ENCODE measurements at places on chromosomes 7 and 10.

GRCh38 chr7:311131-311680 lies 21.2 kb downstream of the FOXL3 start:
- DNase-seq, result no peak

DNA sequence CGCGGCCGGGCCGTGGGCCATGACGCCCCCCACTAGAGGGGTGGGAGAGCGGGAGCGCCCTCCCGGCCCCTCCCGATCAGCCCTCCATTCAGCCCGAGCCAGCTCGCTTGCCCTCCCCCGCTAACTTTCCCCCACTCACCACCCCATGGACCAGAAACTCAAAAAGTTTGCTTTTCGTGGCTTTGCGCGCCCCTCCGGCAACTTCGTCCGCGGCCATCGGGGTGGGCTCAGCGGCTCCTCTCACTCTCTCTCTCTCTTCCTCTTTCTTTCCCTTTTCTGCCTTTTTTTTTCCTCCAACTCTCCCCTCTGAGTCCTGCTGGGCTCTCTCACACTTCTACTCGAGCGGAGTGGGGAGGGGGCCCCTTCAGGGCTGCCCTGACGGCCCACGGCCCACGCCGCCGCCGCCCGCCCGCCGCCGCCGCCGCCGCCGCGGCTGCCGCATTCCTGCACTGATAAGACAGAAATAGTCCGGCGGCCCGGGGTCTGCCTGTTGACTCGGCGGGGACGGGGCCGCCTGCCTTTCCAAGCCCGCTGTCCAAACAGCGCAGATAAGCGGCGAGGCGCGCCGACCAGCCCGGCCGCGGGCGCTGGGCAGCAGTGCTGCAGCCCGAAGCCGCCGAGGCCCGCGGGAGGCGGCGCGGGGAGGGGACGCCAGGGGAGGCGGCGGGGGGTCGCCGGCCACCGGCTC lies at the start of gene SMARCD3:
TSS of gene SMARCD3 (minus strand) at position 349 of the 688 bp plus-strand sequence. CDS start at position 217, 132 bp downstream.
- no peak for DNase-seq

- peak; percentile 30 for DNase-seq
Observed at GRCh38 chr10:11180228-11180627, 162.6 kb downstream of the CELF2 start.

GRCh38 chr10:44971935-44972757 lies 6.5 kb downstream of the DEPP1 start:
- no peak for DNase-seq

DNA sequence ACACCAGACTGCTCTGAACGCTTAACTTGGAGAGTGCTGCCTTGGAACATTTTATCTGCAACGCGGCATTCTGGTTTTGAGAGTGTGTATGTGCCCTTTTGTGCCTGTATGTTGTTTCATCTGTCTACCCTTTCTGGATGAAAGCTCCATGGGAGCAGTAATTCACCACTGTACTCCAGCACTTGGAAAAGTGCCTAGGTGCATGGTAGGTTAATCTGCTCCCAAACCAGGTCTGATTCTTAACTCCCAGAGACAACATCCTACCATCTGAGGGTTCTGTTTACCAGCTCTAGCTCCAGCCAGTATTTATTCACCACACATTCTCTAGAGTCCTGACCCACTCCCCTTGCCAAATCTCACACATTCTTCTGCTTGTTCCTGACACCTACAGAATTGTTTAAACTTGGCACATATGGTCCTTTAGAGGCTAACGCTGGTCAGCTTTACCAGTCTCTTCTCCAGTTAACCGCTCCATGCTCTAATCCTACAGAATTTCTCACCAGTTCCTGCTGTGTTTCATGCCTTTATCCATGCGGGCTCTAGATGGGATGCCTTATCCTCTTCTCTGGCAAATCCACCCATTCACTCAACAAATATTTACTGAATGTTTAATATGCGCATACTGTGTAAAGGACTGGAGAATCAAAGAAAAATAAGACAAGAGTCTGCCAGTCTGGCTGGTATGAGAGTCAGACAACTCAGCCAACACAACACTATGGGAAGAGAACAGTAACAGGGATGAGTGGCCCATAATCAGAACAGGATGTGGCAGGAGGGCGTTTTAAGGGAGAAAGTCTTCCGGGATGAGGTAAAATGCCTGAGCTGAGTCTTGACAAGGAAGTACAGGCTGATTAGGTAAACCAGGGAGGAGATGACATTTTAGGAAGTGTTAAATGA lies 46.3 kb downstream of the MTPN start:
- no peak for DNase-seq

DNA sequence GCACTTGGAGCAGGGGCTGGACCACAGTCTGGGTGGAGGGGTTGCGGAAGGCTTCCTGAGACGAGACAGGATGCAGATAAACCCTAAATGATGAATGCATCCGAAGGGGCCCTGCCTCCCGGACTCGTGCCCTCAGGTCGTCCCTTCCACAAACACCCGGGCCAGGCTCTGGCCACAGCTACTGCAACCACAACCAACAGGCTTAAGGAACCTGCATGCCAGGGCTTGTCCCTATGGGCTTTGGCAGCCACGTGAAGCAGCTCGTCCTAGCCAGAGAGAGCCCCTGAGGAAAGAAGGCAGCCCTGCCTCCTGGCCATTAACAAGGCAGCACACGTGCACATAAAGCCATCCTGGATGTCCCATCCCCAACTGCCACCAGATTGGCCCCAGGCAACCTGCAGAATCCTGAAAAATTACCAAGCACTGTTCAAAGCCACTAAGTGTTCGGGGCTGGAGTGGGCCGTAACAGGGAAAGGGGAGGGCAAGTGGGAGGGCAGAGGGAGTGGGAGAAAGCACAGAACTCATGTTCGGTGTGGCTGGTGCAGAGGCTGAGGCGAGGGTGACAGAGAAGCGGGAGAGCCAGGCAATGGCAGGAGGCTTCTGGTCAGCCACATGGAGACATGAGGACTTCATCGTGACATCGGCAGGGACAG lies 62.7 kb downstream of the MAD1L1 start:
- no peak for DNase-seq

GRCh38 chr7:117762055-117762454 lies 111.2 kb downstream of the CTTNBP2 start:
- no peak for DNase-seq

GRCh38 chr10:24488631-24489030 lies 235.1 kb downstream of the ARHGAP21 start:
- no peak for DNase-seq

- no peak for DNase-seq
Observed at GRCh38 chr10:88196291-88196690, 332.9 kb downstream of the PTEN start.

DNA sequence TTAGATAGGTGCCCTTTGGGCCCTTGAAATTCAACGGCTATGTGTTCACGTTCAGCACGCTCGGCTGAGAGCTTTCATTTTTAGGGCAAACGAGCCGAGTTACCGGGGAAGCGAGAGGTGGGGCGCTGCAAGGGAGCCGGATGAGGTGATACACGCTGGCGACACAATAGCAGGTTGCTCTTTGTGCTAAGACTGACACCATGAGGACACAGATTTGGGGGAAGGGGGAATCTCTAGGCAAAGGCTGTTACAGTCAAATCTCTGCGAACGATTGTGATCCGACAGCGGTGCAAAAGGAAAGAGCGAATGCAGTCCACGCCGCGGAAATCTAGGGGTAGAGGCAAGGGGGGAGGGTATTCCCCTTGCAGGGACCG lies 667 bp downstream of the KLLN start:
- DNase-seq, result peak; percentile 51

DNA sequence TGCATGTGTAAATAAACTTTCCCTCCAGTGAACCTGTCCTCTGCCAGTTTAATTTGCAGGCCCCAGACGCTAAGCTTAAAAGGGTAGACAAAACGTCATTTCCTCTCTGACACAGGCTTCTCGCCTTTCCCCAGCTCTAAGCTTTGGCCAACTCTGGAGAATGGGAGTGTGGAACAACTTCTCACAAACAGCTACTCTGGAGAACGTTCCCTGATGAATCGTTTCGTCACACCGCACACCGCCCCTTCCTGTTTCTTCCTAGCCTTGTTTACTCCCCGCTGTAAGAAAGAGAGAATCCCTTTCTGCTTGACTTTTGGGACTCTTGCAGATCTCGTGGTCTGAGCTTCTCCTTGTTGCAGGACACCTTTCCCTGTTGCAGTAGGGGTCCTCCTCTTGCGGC lies 564.2 kb downstream of the TCERG1L start:
- DNase-seq, result no peak

DNA sequence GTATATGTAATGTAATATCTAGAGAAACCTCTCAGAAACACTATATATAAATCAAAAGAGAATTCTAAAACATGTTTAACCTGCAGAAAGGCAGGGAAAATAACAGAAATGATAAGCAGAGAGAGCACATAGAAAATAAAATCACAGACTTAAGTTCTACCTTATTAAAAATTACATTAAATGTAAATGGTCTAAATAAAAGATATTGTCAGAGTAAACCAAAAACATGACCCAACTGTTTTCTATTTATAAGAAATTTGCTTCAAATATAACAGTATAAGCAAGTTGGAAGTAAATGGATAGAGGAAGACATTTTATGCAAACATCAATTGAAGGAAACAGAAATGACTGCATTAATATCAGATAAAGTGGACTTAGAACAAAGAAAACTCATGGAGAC lies 43.4 kb downstream of the HECTD2 start:
- DNase-seq, result no peak

- DNase-seq, result peak; percentile 72
Observed at GRCh38 chr7:129501760-129502707, at the start of gene SMKR1. SMKR1 (plus strand) TSS chr7:129502531; CDS start chr7:129502825, 294 bp downstream.

DNA sequence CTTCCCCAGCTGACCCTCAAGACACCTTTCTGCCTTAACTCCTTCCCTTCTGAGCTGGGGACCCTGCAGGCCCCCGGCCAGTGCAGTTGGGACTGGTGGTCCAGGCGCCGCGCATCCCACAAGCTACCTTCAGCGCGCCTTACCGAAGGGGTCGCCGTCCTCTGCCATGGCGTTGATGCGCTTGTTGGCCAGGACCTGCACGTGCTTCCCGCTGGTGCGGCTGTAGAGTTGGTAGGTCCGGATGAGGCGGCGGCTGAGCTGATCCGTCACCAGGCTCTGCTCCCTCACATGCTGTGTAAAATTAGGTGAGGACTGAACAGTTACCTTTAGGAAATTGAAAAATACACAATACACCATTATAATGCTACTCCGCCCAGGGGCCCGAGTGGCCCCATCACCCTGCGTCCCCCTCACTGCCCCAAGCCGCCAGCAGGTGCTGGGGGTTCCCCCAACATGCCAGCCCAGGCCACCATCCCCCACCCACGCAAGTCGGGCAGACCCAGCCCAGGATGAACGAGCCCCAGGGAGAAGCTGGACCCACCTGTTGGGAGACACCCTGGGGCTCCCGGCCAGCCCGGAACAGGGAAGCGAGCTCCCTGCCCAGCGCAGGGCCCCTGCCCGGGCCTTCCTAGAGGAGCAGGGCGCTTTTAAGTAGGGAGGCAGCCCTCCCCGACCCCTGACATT lies 1.2 kb downstream of the FGF8 start:
- DNase-seq, result no peak

DNA sequence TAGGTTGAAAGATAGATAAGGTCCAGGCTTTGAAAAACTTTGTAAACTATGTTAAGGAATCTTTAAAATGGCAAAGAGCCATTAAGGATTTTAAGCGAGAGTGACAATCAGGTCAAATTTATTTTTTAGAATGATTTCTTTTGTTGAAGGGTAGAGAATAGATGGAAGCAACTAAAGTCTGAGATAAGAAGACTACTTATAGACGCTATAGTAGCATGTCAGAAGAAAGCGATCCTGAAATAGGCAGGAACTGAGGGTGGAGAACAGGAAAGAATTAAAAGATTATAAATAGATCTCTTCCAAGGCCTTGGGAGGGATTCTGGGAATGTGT lies 13.0 kb upstream of the TSPAN13 start:
- no peak for DNase-seq

DNA sequence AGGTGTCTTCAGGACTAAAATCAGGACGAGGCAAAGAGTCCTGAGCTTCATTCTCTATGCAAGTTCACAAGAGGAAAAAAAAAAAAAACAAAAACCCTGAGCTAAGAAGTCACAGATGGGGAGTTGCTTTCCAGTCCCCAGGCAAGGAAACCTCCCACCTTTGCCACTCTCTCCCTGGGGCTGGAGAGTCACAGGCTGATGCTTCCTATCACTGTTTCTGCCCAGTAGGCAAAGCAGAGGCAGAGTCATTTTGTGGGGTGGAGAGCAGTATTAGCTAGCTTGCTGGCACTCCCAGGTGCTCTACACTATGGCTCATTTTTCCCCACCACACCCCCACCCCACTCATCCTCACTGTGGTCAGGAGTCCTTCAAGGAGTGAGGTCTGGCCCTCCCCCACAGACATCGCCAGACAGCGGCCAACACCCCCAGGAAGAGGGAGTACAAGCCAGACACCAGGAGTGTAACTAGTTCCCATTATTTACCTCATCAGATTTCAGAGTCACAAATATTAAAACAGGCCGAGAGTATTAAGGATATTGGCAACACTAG lies 34.6 kb upstream of the UNC5B start:
- DNase-seq, result no peak

DNA sequence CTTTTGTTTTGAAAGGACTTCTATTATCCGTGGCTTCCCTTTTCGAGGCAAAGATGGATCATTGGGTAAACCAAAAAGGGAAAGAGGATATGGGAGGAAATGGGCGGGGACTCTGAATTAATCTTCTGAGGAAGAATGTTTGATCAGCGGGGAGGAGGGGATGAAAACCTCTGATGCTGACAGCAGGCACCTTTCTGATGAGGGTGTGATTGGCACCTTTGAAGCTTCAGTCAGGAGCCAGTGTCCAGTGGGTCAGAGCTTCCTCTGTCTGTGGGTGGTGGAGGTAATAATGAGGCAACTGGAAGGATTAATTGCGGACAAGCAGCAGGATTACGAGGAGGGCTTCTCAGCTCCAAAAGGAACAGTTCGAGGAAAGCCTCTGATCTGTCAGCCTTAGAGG lies 877.6 kb downstream of the LRMDA start:
- no peak for DNase-seq

DNA sequence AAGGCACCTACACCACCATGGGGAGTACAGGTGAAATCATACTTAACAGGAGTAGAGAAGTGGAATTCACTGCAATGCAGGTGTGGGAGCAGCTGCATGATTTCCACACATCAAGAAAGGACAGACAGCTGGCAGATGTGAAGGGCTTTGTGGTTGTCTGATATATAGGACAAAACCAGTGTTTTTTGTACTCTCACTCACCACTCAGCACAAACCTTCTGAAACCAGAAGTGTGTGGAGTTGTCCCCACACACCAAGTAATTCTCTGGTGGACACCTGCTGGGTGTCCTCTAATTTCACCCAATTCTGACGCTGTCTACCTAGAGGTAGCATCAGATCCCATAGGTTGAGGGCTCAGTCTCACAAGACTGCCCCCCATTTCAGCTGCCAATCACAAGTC lies 327.7 kb upstream of the KMT2E start:
- no peak for DNase-seq

DNA sequence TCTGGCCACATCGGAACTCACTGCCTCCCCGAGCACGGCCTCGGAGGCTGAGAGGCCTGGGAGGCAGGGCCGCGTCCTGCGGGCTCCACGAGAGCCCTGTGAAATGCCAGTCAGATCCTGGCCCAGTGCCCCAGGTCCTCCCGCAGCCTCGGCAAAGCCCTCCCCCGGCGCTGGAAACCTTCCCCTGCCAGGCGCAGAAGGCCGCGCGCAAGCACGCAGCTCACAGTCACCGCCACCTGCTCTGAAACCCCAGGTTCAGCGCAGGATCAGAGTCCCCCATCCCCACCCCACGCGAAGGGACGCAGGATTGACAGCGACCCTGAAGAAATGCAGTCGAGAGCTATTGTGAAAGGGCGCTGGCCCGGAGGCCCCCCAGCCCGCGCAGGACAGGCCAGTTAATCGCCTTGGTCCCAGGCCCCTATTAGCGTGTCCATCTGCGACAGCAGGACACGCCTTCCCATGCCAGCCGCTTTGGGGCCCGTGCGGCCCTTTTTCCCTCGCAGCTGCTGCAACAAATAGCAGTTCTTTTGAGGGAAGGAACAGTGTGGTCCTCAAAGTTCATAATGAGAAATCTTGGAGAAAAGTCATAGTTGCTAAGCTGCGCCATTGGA lies 13.5 kb upstream of the EGFR start:
- no peak for DNase-seq

- no peak for DNase-seq
Observed at GRCh38 chr10:117597216-117597615, 54.7 kb downstream of the EMX2 start.

All from activated CD4-positive, CD25-positive, alpha-beta regulatory T cell (primary cell).